ENCODE measurements at places on chromosomes 6 and 20.

GRCh38 chr6:142474531-142475289 lies 172.9 kb downstream of the ADGRG6 start:
- peak; percentile 26 for DNase-seq

DNA sequence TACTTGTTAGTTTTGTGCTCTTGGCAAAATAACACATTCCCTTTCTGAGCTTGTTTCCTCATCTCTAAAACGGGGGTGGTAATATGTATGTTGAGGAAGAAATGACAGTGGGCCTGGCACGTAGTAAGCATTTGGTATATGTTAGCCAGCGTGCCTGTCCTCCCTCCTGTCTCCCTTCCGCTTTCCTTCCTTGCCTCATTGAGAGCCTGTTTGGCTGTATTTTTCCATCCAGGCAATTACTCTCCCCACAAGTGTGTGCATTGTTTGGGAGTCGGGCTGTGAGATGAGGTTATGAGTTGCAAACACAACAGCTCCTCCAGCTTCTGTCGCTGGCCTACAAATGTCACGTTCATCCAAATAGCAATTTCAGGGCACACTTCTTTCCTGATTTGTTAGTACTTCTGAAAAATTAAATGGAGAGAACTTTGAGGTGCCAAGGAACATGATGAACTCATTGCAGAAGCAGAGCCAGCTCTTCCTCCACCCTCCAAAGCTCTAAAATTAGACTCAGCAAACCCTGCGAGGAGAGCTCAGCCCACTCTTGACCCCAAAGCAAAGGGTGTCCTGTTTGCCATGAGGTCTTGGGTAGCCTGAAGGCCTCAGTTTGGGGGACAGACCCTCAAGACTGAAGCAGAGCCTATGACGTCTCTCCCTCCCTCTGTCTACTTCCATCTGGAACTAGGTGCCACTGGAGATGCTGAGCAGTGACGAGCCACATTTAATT lies 50.7 kb upstream of the TOX2 start:
- no peak for DNase-seq

GRCh38 chr20:37095108-37095598 lies 644 bp downstream of the RBL1 start:
- no peak for DNase-seq

GRCh38 chr20:57482148-57482547 lies 42.8 kb downstream of the CTCFL start:
- DNase-seq: no peak

DNA sequence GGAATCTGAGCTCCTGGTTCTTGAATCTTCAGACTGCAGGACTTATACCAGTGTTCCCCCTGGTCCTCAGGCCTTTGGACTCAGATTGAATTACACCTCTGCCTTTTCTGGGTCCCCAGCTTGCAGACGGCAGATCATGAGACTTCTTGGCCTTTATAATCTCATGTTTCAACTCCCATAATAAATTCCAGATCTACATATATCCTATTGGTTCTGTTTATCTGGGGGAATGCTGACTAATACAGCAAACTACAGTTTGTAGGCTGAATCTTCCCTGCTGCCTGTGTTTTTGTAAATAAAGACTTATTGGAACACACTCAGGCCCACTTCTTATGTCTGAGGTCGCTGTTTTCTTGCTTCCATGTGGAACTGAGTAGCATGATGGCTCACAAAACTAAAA lies 184.7 kb downstream of the HDGFL1 start:
- no peak for DNase-seq

- DNase-seq: no peak
Observed at GRCh38 chr6:36970892-36971842, 14.8 kb downstream of the MTCH1 start.

- no peak for DNase-seq
Observed at GRCh38 chr6:109484122-109484521, 1.1 kb upstream of the ZBTB24 start.

- DNase-seq: peak; percentile 68
Observed at GRCh38 chr6:17988422-17988944, 1.0 kb upstream of the KIF13A start.

DNA sequence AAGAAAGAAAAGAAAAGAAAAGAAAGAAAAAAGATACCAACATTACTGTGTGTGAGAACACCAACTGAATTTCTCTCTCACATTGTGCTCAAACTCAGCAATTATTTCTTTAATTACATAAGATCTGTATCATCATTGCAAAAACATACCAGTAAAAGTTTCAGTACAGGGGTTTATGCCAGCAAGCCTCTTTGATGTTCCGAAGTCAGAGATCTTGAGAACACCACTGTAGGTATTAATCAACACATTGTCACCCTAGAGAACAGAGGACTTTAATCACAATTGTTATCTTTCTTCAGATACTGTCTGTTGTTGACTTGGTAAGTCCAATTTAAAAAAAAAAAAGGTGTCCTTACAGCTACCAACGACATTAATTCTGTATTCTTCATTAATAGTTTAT lies 60.9 kb upstream of the MAP7 start:
- no peak for DNase-seq

DNA sequence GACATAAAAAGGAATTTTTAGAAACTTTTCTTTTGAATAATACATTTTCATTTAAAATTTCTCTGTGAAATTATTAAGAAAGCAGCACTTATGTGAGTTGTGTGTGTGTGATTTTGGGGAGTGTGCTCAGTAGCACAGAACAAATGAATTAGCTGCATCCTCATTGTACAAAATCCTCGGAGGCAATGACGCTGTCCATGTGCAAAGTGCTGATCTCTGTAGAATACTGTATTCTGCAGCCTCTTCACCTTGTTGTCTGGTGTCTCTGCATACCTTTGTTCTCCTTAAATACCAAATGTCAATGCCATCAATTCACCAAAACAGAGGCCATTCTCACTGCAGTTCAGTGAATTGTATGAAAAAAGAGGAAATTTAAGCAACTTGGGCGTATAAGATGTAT lies 838.4 kb downstream of the QKI start:
- DNase-seq: no peak
